Frontal cortex (tissue), 4 donors: ENCODE measurements at places on chromosomes 5 and 9.

GRCh38 chr9:125430161-125431011 lies 168.8 kb downstream of the GAPVD1 start:
- DNase-seq, result no peak

DNA sequence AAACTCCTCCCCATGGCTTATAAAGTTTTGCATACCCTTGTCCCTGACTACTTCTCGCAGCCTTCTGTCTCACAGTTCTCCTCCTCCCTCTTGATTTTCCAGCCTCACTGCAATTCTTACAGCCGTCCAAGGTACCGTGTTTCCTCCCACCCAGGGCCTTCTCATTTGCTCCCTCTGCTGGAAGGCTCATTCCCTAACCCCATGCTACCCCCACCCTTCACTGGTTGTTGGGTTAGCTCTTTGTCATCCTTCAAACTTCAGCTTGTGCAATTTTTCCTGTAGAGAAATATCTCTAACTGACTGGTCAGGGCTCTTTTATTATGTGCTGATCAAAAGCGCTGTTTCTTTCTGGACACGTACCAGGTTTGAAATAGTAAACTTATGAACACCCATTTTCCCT lies 329.2 kb downstream of the EBF1 start:
- DNase-seq, result no peak

GRCh38 chr9:109894921-109895758 lies 115.1 kb downstream of the PALM2AKAP2 start:
- DNase-seq, result no peak

- DNase-seq, result no peak
Measured at GRCh38 chr9:113532809-113533190, 69.3 kb downstream of the RGS3 start.

GRCh38 chr9:113368982-113369854 lies 7.6 kb downstream of the HDHD3 start:
- DNase-seq, result no peak
